ENCODE measurements at places on chromosomes 7 and 10. TPM values are rescaled to one million over a fixed set of nuclear protein-coding genes. Genes with fewer than 3 reads are reported as not detected.

CDC14C gene
- polyA plus RNA-seq, result not detected

CARD11 gene
- polyA plus RNA-seq, result 0.26 TPM

SPOCK2 gene
- polyA plus RNA-seq, result 4.3 TPM

CD36 gene
- 309 TPM for polyA plus RNA-seq

STX1A gene
- polyA plus RNA-seq, result 10.2 TPM
